ENCODE measurements at places on chromosomes 5 and 9.

- DNase-seq, result no peak
Observed at GRCh38 chr5:66722686-66723085, 126.5 kb downstream of the MAST4 start.

DNA sequence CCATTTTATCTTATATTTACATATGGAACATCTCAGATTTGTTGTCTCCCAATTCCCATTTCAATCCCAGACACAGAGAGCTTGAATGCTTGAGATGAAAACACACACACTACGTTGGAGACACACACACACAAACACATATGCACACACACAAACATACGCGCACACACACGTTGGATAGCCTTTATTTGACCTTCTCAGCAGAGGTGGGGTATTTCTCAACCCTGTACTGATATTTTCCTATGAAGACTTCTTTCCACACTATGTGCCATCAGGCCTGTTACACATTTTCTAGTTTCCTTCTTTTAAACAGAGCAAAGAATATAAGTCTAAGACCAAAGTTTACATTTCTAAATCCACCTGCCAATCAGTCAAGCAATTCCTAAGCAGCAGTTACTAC, 291.0 kb downstream of the TAF11L14 start:
- DNase-seq, result no peak

GRCh38 chr9:128434340-128434739, 13.7 kb downstream of the CERCAM start:
- DNase-seq, result no peak

DNA sequence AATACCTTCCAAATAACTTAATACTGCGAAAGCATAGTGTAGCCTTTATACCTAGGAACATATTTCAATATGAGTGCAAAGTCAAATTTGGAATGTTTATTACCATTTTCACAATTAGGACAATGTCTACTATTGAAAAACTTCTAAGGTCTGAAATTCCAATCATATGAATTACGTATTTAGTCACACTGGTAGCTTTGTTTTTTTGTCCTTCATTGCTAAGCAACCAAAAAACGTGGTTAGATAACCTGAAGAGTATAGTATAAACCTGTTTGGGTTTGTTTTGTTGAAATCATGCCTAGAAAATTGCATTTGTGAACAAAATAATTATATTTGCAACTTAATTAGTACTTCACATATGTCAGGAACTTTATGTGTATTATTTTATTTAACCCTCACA, 134.2 kb downstream of the FBXO4 start:
- no peak for DNase-seq

- no peak for DNase-seq
Observed at GRCh38 chr9:27181381-27181780, 72.4 kb downstream of the TEK start.

DNA sequence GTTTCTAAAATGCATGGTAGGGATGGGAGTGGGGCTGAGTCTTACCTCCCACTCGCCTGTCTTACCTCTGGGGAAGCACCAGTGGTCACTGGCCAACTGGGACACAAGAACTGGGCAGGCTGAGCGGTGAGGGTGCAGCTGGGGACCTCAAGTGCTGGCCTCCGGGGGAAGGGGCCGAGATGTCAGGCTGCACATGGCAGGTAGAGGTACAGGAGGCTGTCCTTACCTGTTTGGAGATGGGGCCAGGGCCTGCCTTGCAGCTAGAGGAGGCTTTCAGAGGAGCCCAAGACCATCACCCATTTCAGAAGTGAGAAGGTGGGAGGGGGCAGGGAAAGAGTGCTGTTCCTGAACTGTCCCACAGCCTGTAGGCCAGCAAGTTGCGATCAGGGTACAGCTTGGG, 14.2 kb downstream of the PSAT1 start:
- DNase-seq, result no peak

- no peak for DNase-seq
Observed at GRCh38 chr5:79837761-79838551, 148.3 kb downstream of the CMYA5 start.

DNA sequence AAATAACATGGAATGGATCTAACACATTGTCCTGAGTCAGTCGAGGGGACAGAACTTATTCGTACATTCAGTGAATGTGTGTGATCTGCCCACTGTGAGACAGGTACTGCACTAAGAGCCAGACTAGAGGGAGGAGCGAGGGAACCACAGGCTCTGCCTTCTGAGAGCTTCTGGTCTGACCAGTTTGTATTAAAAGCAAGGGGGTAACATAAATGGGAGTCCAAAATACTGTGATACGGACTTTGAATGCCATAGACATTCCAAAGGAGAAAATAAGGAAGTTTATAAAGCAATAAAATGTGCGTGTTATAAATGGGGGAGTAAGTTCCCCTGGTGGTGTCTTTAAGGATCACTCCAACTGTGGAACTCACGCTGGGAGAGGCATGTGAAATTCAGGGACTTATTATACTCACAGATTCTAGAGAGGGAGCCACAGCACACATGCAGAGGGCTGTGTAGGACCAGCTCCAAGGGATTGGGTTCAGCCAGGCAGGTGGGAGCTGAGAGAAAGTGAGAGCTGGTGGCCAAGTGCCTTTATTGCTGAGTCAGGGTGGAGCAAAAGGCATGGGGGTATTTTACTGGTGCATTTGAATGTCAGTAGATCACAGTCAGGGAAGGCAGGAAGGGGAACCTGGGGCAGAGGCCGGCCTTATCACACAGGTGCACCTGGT, 186.5 kb upstream of the WWC1 start:
- DNase-seq, result no peak

GRCh38 chr9:83932011-83932410, 10.8 kb upstream of the KIF27 start:
- no peak for DNase-seq

GRCh38 chr9:19200229-19200628, 30.3 kb upstream of the DENND4C start:
- DNase-seq, result no peak

GRCh38 chr9:136760424-136760823, 2.4 kb upstream of the LCN8 start:
- DNase-seq, result no peak
